ENCODE measurements at places on chromosomes 7 and 10. TPM values are rescaled to one million over a fixed set of nuclear protein-coding genes. Genes with fewer than 3 reads are reported as not detected.

Gene PNLIPRP1
- 0.75 TPM for total RNA-seq

Gene TBC1D12
- 18.5 TPM for total RNA-seq

Gene GTF2IRD1
- total RNA-seq: 30.7 TPM

Gene COBL
- 91.8 TPM for total RNA-seq

Gene UCN3
- 5.9 TPM for total RNA-seq

Gene ZNF775
- total RNA-seq: 11.3 TPM

Gene TUBB8
- not detected for total RNA-seq

Gene GPER1
- 7.9 TPM for total RNA-seq

Gene CNTNAP2
- 4.2 TPM for total RNA-seq

Gene ERV3-1
- 6.8 TPM for total RNA-seq

Gene WDR86
- total RNA-seq: 0.38 TPM

Gene CALML5
- not detected for total RNA-seq

Gene VIPR2
- total RNA-seq: 0.58 TPM

GRCh38 chr10:3526727-3527501 lies 258.1 kb downstream of the KLF6 start:
- no peak for DNase-seq

GRCh38 chr10:32379950-32380551 lies 33.1 kb upstream of the EPC1 start:
- no peak for DNase-seq

GRCh38 chr10:4121502-4122380 lies 336.7 kb upstream of the KLF6 start:
- peak; percentile 32 for DNase-seq

DNA sequence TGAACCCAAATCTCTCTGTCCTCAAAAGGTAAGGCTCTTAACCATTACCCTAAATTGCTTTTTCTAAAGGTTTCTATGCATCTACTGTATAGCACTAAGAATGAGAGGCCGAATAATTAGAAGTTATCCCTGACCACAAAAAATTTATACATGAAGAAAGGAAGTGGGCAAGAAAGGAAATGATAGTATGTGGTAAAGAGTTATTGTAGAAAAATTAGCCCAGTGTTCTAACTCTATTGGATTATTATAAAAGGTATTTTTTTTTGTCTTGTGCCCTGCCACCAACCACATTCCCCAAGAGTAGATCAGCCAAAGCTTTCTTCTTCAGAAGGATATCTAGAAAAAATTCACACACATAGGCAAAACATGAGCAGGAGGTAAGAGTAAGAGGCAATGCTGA lies 45.4 kb downstream of the DKK1 start:
- no peak for DNase-seq

- no peak for DNase-seq
Observed at GRCh38 chr10:44898665-44899064, 12.5 kb upstream of the TMEM72 start.

- no peak for DNase-seq
Observed at GRCh38 chr7:88746126-88746525, 13.4 kb upstream of the ZNF804B start.

DNA sequence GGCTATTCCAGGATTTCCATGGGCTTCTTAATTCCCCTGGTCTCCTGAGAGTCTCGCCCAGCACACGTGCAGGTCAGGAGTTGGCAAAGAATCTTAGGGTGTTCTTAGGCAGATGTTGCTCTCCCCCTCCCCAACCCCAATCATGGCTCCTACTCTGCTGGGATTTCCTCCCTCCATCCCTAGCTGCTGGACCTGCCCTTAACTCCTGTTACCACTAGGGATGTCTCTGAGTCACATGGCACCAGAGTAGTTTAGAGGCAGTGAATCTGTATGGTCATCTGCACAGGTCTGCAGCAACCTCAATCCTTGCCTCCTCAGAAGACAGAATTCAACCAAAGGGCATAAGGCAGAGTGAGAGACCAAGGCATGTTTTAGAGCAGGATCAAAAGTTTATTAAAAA lies 51.8 kb upstream of the CHST3 start:
- no peak for DNase-seq

GRCh38 chr7:37942934-37943610 lies 22.6 kb downstream of the EPDR1 start:
- peak; percentile 85 for DNase-seq

- no peak for DNase-seq
Observed at GRCh38 chr7:27269455-27269854, 26.9 kb downstream of the EVX1 start.

DNA sequence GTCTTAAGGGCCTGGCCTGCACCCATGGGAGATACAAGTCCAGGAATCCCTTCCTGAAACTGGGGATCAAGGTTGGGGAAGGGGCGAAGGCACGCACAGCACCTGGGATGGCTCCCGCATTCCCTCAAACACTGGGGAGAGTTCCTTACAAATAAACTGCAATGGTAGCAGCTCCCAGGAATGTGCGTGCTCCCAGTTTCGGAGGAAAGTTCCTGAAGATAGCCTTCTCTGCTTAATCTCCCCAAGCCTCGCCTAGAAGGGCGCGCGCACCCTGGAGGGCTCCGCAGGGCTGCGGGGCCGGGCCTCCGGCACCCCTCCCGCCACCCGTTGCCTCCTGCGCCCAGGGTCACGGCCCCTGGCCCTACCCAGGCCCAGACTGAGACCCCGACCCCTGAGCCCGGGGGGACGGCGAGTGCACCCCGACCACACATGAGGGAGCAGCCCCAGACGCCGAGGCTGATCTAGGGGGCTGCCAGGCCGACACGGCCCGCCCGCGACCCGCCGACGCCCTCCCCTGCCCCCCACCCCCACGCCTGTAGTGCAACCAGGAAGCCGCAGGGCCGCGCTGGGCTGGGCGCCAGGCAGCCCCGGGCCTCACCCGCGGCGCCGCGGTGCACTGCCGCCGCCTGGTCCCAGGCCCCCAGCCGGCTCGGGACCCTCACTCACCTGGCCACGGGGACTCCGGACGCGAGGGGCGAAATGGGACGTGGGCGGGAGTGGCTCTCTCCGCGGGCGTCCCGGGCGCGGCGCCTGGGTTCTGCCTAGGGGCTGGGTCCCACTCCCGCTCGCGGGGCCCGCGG lies 460 bp downstream of the ANXA11 start:
- DNase-seq: peak; percentile 33

DNA sequence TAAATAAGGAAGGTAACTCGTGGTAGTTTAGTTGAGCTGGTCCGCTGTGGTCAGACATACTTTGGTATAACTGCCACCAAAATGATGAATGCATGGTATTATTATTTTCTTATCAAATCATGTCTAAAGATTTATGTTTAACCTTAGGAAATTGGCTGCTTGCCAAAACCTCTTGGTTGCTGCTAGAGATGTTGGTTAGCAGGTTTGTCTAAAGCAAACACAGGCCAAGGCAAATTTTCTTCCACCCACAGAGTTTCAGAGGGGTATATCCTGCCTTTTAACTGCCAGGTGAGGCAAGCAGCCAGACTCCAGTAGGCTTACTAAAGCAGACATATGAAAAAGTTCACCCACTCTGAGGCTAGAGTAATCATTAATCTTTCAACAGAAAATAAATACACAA lies 101.4 kb downstream of the SEMA3E start:
- no peak for DNase-seq

GRCh38 chr10:130333185-130333584 lies 197.0 kb downstream of the GLRX3 start:
- DNase-seq: no peak

DNA sequence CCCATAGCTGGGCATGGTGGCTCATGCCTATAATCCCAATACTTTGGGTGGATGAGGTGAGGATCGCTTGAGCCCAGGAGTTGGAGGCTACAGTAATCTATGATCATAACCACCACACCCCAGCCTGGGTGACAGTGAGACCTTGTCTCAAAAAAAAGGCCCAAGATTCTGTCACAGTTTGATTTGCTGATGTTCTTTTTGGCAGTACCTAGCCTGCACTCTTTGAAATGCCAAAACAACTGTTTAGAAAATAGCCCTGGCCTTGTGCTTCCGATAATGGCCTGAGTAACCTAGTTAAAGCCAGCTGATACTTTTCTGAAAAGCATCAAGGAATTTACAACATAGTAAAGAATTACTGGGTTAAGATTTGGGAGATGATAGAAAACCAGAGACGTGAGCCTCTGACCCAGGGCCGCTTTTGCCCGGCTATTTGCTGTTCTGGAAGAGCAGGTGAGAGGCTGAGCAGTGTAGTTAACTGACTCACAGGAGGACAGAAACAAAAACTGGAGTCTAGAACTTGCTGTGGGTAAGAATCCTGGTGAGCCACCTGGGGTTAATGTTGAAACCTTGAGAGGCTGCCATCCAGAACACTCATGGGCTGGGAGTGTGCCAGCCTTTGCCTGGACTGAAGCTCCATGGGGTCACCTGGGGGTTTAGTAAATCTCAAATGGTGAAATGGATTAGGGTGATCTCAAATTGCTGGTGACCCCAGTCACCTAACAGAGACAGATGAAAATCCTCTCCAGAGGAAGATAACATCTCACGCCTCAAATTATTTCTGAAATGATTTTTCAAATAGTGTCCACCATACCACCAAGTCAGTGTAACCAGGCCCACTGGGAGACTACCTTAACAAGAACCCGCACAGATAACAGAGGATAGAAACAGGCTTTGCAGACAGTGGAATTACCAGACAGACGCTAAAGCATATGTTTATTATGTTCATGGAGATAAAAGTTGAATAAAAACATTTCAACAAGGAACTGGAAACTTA lies 51.8 kb downstream of the GALNT11 start:
- DNase-seq: no peak

GRCh38 chr7:54955296-54955695 lies 63.5 kb upstream of the EGFR start:
- no peak for DNase-seq

DNA sequence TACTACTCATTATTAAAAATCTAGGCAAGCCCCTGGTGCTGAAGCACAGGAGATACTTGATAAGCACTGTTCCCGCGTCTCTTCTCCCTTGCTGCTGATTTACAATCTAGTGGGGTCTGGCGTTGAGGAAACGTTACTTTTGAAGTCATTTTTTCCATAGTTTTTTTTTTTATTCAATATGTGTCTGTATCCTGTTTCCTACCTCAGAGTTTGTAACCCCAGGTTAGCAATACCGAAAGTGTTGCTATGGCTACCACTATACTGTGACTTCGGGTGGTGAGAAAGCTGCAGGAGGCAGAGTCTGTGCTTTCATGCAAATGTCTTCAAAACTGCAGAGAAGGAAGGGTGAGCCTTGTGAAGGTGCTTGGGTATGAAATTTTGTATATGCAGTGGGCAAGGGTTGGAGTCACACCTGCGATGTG lies 458.8 kb upstream of the GHITM start:
- no peak for DNase-seq

DNA sequence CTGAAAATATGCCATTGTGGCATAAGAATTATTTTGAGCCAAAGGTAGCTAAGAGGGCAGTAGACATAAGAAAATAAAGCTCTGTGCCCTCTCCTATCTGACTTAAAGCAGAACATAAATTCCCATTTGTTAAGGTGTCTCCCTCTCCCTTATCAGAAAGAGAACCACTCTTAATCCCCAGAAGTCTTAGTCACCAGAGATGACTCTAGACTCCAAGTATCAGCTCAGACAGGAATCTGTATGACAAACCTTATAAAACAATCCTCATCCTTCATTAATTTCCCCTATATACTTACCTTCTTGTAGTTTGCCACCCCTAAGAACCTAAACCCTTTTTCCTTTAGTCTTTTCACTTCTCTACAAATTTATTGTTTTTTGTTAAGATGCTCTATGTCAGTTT lies 21.8 kb upstream of the PIP4K2A start:
- no peak for DNase-seq

DNA sequence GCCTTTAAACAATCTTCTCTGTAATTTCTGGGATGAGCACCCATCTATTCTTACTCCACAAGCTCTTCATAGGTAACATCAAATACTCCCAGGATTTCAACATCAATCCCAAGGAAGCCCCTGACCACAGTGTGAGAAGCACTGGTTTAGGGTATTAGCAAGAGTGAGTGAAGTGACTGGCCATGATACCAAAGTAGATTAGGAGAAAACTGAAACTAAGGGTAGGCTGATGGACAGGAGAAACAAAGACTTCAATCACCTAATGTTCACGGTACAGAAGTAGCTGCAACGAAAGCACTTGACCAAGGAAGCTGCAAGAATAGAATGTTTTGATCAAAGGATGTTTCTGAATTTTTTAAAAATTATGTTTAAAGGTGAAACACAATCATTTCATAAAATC lies 49.8 kb downstream of the LMBR1 start:
- no peak for DNase-seq

DNA sequence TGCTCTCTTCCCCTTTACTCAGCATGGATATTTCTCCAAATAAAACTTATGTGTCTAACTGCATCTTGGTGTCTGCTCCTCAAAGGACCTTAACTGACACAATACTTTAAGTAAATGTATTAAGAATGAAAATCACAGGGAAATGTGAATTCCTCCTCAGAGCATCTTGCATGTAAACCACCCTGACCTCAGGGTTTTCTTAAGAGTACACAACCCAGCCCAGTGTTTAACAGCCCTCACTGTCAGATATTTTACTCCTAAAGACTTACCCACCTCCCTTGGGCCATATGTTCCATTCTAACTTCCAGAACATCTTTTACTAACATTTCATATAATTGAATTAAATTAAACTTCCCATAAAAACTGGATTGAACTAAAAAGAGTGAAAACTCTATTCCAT lies 315.3 kb downstream of the HPSE2 start:
- DNase-seq: no peak

DNA sequence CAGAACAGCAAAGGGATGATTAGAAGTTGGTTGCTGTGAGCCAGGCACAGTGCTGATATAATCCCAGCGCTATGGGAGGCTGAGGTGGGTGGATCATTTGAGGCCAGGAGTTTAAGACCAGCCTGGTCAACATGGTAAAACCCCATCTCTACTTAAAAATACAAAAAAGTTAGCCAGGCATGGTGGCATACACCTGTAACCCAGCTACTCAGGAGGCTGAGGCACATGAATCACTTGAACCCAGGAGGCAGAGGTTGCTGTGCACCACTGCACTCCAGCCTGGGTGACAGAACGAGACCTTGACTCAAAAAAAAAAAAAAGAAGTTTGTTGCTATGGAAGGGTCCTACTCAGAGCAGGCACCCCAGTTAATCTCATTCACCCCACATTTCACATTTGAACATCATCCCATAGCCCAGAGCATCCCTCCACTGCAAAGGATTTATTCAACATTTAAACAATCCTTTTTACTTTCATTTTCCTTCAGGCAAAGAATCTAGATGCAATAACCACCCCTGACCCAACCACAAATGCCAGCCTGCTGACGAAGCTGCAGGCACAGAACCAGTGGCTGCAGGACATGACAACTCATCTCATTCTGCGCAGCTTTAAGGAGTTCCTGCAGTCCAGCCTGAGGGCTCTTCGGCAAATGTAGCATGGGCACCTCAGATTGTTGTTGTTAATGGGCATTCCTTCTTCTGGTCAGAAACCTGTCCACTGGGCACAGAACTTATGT lies 4.1 kb downstream of the IL6 start:
- DNase-seq: no peak

Data from mucosa of descending colon (tissue), 3 donors.